ENCODE measurements at places on chromosomes 6 and 20.

GRCh38 chr6:169236988-169237387, 16.7 kb downstream of the THBS2 start:
- no peak for DNase-seq

DNA sequence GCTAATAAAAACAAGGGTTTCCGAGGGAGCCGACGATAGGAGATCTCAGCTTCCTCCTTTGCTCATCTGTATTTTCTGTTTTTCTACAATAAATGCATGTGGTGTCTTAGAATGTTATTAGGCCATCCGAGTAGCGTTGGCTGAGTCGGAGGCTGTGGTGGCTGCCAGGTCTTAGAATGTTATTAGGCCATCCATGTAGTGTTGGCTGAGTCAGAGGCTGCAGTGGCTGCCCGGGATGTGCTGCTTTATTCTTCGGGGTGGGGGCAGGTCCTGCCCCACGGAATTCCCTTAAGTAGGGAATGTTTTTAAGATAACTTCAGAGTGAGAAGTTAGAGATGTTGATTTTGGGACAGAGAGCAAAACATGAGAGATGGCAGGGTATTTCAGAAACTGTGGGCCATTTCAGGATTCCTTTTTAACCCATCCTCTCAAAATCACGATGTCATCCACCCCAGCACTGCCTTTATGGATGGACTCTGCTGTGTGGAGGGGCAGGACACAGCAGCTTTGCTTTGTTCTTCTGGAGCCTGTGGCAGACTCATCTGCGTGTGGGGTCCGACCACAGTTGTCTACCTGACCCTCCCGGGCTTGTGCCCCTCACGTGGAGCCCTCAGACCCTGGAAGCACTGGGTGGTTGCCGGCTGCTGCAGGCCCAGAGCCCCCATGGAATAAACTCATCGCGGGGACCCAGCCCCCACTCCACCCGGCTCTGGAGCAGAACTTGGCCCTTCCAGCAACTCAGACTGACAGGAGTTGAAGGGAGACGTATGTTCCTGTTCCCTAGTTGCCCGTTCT, 20.4 kb downstream of the OSBPL2 start:
- no peak for DNase-seq

- DNase-seq, result no peak
Observed at GRCh38 chr6:138863321-138863720, 67.4 kb downstream of the ECT2L start.

DNA sequence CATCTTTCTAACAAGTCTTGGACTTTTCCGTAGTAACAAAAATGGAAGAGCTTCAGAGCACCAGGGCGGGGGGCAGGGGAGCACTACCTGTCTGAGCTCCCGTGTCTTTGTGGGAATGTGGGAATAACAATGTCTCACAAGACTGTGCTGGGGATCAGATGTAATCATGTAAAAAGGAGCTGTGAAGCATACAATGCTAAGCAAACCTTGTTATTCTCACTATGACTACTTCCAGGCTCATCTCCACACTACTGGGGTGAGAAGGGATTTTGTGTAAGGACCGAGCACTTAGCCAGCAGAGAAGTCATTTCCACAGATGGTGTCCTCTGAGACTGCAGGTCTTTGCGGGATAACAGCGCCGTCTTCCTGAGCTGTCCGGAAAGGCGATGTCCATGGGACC, 27.1 kb downstream of the PRR18 start:
- no peak for DNase-seq

DNA sequence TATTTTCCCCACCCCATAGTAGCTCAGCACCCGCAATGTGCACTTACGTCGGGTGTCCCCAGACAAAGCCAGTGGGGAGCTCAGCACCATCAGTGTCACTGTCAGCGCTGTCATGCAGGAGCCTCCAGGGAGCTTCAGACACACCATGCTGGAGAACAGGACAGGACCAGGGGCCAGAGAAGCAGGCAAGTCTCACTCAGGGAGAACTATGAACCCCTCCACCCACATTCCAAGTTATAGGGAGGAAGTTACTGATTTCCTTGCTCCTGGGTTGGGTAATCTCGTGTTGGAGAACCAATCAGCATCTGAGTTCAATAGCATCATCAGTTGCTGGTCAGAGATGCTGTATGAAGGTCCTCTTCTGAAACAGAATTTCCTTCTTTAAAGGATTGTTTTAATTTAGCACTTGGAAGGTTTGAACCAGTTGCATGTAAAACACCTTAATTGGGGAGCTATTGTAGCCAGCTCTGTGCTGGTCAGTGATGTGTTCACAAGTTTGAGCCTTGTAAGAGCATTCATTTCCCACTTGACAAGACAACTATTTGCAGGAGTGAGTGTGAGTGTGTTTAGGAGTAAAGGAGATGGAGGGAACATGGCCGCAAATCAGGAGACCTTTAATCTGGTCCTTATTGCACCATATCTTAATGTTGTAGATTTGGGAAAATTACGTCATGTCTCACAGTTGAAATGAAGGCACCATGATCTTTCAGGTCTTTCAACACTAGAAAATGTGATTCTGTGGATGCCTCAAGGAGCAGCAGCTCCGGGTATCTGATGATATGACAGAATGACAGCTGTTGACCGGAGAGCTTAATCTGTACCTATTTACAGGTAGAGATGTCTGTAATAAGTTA, at the start of gene HLA-DRB1:
HLA-DRB1 (minus strand) TSS at position 253 of the 854 bp plus-strand sequence; CDS start at position 147, 106 bp downstream.
- peak; percentile 71 for DNase-seq

DNA sequence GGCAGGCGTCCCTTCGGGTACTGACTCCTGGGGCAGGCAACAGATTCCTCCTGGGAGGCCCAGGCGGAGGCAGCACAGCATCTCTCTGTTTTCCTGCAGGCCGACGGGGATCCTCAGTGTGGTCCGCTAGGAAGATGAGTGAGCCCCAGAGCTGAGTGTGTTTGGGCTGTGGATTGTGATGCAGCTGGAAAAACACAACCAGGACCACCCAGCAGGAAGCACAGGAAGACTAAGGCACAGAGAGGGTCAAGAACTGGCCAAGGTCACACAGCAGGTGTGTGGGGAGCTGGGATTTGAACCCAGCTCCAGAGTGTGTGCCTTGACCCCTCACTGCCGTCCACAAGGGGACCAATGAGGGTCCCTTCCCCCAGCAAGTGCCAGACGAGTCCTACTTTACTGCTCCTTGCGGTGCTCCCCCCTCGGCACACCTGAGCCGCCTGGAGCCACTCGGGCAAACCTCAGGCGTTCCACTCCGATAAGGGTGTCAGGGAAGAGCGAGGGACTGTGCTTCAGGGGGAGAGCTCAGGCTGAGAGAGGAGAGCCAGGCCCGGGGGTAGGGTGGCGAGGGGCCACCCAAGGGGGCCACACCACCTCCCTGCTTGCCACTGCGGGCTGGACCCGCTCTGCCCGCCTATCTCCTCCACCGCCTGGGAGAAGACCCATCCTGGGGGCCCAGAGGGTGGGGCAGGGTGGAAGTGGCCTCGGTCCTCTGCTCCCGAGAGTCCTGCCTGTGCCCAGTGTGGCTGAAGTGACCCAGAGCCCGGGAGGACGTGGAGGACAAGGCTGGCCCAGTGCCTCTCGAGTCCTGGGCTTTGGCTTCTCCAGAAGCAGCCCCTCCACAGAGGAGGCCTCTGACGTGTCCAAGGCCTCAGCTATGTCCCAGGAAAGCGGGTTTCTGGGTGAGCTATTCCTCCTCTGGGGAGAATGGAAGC, 63.3 kb downstream of the YTHDF1 start:
- DNase-seq, result no peak

DNA sequence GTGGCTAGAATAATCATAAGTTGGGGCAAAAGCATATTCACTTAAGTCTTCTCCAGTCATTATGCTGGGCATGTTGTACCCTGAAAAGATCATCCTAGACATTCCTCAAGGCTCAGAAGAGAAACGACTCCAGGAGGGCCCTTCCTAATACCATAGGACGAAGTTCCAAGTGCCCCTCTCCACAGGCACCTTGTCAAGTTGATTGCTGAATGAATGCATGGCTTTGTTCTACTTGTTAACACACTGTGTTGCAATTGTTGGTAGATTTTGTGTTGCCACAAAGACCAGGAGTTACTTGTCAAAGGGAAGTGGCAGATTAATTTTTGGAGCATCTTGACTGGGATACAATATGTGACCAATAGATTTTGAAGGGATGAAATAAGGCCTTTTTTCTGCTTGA, 194.3 kb upstream of the SMLR1 start:
- no peak for DNase-seq

GRCh38 chr20:5180421-5180820, 53.6 kb downstream of the CDS2 start:
- no peak for DNase-seq

- DNase-seq, result no peak
Observed at GRCh38 chr6:36933102-36933501, 21.4 kb upstream of the PI16 start.

DNA sequence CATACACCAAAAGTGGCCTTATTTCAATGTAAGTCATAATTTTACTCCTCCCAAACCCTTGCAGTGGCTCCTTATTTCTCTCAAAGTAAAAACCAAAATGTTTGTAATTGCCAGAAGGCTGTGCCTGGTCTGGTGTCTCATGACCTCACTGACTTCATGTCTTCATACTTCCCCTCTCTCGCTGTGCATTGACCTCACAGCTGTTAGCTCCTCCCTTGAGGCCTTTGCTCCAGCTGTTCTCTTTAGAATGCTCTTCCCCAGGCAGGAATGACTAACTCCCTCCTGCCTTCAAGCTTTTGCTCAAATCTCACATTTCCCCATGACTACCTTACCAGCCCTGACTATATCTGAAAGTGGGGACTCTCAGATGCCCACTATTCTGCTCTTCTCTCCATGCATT, 83.3 kb downstream of the MTFR2 start:
- DNase-seq, result no peak

- DNase-seq, result no peak
Observed at GRCh38 chr6:141685416-141685815, 447.3 kb upstream of the GJE1 start.

GRCh38 chr6:158164579-158165170, 3.4 kb downstream of the SERAC1 start:
- no peak for DNase-seq

DNA sequence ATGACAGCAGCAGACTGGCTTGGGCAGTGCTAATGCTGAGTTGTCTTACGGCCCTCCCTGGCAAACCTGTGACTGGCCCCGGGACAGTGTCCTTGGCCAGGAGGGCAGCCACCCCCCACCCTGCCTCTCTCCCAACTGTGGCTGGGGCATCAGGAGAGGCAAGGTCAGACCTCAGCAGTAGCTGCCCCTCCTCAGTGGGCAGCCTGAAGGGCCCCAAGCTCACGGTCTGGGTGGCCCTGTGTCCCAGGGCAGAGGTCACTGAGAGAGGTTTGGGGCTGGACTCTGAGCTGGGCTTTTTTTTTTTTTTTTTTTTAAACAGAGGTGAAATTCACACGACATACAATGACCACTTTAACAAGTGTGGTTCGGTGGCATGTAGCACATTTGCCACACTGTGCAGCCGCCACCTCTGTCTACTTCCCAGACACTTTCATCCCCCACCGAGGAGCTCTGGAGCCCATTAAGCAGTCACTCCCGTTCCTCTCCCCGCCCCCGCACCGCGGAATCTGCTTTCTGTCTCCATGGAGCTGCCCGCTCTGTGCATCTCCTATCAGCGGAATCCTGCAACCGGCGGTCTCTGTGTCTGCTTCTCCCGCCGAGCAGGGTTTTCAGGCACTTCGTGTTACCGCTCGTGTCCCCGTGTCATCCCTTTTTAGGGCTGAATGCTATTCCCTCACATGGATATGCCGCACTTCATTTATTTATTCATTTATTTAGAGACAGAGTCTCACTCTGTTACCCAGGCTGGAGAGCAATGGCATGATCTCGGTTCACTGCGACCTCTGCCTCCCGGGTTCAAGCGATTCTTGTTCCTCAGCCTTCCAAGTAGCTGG, 67.9 kb upstream of the GATA5 start:
- DNase-seq, result no peak

GRCh38 chr6:31397901-31398525, 5.4 kb upstream of the MICA start:
- no peak for DNase-seq

- DNase-seq, result no peak
Observed at GRCh38 chr20:31662372-31662854, 24.7 kb downstream of the COX4I2 start.

GRCh38 chr6:132246632-132247270, 154.5 kb downstream of the MOXD1 start:
- no peak for DNase-seq

GRCh38 chr6:41939176-41939847, 2.3 kb downstream of the CCND3 start:
- DNase-seq, result no peak

DNA sequence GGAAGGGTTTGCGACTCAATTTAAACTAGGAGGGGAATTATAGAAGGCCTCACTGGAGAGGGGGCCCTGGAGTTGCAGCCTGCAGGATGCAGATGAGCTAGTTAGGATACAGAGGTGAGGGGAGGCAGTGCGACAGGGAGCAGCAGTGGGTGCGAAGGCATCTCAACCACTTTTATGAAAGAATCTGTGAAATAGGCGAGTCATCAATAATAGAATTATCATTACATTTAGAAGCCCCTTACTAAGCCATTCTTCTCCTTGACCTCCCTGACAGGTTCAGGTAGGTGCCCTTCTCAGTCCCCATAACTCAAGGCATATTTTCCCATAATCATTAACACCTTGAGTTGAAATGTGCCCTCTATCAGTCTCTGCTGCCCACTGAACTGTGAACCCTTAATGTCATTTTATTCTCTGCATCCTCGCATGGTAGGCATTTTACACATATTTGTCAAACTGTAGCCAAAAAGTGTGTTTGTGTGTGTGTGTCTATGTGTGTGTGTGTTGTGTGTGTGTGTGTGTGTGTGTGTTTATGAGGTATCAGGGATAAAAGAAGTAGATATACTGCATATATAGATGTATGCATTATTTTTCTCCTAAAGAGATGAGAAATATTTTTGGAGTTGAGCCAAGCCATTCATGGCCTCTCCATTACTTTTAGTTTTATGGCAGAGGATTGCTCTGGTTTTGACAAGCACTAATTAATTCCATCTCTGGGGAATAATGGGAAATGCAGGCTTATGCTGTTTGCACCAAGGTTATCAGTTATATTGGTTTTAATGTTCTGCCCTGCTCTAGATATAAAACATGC, 898.8 kb downstream of the KIF16B start:
- DNase-seq, result no peak

DNA sequence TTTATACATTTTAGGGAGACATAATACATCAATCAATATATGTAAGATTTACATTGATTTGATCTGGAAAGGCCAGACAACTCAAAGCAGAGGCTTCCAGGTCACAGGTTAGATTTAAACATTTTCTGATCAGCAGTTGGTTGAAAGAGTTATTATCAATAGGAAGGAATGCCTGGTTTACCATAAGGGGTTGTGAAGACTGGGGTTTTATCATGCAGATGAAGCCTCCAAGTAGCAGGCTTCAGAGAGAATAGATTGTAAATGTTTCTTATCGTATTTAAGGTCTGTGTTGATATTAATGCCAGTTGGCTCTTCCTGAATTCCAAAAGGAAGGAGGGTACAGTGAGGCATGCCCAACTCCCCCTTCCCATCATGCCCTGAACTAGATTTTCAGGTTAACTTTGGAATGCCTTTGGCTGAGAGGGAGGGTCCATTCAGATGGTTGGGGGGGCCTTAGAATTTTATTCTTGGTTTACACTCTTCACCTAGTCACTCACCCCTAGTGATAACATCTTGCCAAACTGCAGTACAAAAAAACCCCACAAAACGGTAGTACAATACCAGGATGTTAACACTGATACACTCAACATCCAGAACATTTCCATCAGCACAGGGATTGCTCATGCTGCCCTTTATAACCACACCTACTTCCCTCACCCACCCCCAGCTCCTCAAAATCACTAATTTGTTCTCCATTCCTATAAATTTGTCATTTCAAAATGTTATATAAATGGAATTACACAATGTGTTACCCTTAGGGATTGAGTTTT, 259.6 kb upstream of the PLN start:
- DNase-seq, result no peak

GRCh38 chr6:37289931-37290330, 32.0 kb upstream of the TMEM217 start:
- DNase-seq, result no peak

Measured in germinal center (tissue), 1 donor.